NCI-H1092 treated with DMSO at 0.1 percent for 48 hours (cell line): ENCODE measurements at places on chromosomes 5 and 9.

- DNase-seq = no peak
Measured at GRCh38 chr9:125346080-125346732, 84.6 kb downstream of the GAPVD1 start.

DNA sequence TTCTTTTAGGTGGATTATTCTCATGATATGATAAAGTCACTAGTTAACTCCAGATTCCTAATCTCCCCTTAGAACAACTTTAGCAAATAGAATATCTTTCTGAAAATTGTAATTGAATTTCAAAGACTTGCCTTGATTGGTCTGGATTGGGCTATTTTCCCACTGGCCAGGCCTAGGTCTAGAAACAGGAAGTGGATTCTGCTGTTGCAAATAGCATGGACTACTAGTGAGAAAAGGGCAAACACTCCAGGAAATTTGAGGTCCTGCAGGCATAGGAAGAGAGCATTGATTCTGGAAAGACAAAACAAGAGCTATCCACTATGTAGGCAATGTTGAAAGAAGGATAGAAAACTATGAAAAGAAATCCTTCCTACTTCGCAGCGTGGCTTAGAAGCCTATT lies 113.4 kb downstream of the KCTD16 start:
- DNase-seq = no peak

DNA sequence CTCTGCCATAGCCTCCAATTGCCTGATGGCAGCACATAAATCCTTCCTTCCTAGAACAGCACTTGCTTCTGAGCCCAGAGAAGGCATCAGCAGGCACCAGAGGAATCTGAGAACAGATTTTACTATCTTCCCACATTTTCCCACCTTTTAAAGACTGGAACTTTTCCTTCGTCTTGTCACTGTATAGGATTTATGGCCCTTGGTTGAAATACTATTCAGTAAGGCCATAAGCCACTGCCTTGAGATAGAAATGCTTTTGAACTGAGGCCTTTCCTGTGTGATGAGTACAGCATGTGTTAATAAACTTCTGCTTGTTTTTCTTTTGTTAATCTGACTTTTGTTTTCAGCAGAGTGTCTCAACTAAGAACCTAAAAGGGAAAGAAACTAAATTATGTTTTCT lies 84.3 kb downstream of the MRPS27 start:
- DNase-seq = no peak

GRCh38 chr5:134095887-134096589 lies 18.4 kb upstream of the TCF7 start:
- DNase-seq = no peak

DNA sequence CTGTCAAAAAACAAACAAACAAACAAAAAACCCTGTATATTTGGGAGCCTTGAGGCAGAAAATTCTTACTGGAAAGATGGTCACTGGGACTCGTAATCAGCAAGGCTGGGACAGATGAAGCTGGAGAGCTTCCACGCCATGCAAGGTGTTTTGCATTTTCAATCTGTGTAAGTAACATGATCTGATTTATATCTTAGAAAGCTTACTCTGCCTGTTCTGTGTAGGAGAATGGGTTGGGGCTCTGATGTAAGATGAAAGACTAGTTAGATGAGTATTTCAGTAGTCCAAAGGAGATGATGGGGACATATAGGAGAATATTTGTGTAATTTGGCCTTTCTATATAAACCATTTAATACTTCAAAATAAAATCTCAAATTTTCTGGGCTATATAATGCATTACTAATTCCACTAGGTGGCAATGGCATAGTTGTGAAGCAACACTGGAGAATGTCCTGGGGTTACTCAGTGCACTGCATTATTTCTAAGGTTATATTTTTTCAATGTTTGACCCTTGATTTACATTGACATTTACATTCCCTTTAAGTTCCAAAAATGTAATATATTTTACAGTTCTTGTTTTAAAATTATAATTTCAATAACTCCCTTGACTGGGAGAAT lies 21.9 kb upstream of the FSD1L start:
- DNase-seq = peak; percentile 9
